ENCODE measurements at places on chromosomes 3 and 15.

DNA sequence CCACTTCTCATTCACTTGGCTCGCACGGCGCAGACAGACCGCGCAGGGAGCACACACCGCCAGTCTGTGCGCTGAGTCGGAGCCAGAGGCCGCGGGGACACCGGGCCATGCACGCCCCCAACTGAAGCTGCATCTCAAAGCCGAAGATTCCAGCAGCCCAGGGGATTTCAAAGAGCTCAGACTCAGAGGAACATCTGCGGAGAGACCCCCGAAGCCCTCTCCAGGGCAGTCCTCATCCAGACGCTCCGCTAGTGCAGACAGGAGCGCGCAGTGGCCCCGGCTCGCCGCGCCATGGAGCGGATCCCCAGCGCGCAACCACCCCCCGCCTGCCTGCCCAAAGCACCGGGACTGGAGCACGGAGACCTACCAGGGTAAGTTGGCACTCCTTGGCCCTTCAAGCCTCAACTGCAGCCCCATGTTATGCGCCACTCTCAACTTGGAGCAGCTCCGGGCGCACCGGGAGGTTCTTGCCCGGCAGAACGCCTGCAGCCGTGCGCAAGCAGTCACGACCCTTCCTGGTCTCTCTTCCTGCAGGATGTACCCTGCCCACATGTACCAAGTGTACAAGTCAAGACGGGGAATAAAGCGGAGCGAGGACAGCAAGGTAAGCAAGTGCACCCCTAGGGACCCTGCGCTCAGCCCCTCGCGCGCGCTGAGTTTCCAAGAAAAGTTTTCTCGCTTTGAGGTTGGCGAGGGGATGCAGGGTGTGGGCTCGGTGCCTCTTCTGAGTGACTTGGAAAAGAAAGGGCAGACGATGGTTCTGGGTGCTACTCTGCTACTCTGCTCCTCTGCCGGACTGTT lies at the start of gene BHLHE40:
Gene BHLHE40 (plus strand): TSS at position 10 of the 801 bp plus-strand sequence. CDS start 282 bp downstream, at position 292.
- DNase-seq = peak; percentile 37

GRCh38 chr3:160038862-160039562 lies 50.4 kb downstream of the IL12A start:
- no peak for DNase-seq

GRCh38 chr3:36201546-36201945 lies 178.8 kb upstream of the STAC start:
- no peak for DNase-seq

DNA sequence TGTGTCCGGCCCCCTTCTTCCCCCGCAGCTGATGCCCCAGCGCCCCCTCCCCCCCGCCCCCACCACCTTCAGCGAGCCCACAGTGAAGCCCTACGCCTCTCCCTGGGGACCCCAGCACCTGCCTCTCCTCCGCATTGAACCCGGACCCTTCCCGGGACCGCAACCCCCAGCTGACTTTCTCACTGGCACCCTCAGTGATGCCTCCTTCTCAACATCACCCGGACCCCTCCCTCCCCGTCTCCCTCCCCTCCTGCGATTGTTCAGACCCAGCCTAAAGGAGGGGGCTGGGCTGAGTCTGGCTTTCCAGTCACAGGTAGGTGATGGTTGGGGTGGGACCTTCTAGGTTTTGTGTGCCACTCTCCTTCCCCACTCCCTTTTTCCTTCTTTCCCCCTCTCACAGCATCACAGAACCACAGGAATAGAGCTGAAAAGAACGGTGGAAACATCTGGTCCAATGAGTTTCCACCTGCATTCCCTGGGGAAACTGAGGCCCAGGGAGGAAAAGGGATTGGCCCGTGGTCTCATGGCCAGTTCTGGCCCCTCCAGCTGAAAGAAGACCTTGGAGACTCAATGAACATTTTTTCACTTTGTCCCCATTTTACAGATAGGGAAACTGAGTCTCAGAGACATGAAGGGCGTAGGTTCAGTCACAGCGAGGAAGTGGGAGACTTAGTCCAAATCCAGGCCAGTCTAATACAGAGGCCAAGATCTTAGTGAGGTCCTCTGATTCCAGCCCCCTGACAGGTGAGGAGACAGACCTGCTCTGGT lies 828 bp downstream of the CAND2 start:
- DNase-seq = no peak

GRCh38 chr15:53979051-53979788 lies 979 bp downstream of the UNC13C start:
- DNase-seq = no peak

GRCh38 chr15:70729164-70729563 lies 34.2 kb downstream of the UACA start:
- no peak for DNase-seq

GRCh38 chr15:31322504-31322903 lies 4.1 kb upstream of the KLF13 start:
- DNase-seq = no peak

DNA sequence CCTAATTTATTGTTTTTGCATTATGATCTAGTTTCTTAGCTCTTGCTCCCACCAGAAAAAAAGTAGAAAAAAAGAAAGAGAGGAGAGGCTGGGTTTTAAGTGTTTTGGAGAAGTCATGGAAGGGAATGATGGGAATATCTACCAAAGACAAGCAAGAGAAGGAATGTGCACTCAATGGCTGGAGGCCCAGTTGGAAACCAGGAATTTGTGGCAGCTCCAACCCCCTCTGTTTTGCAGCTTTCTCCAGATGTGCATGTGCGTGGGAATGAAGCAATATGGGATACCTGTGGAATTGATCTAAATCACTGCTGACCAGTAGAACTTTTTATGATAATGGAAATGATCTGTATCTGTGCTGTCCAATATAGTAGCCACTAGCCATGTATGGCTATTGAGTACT lies 27.1 kb downstream of the EIF2AK4 start:
- DNase-seq = no peak

DNA sequence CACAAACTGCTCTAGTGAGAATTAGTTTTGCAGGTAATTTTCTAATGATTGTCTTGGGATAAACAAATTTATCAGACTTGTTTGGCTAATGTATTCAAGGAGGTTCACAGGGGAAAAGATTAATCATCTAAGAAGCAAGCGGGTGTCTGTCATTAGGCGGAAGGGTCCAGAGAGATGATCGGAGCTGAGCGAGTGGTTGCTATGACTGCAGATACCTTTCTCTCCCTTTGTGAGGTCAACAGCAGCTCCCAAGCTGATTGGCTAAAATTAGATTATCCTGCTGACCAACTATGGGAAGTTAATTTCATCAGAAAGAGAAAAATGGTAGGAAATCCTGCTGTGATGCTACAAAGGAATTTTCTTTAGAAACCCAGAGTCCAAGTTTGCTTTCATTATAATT lies 276.0 kb downstream of the SOX2 start:
- DNase-seq = no peak

- DNase-seq = no peak
Measured at GRCh38 chr15:42858540-42858939, 62.0 kb downstream of the TTBK2 start.

DNA sequence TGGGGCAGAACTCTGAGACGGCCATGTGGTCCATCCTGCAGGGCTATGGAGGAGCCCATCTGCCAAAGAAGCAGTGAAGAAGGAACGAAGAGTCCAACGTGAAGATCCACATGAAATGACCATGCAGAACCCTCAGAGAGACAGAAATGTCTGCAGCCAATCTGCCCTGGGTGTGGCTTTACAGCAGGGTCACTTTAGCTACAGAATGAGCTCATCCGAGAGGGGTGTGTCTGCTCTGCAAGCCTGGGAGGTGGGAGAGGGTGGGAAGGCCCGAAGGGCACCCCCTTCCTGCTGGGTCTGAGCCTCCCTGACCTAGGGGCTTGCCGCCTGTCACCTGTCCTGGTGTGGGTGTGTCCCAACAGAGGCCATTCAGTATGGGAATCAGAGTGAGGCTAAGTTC lies 176.3 kb downstream of the ATP10A start:
- DNase-seq = no peak

DNA sequence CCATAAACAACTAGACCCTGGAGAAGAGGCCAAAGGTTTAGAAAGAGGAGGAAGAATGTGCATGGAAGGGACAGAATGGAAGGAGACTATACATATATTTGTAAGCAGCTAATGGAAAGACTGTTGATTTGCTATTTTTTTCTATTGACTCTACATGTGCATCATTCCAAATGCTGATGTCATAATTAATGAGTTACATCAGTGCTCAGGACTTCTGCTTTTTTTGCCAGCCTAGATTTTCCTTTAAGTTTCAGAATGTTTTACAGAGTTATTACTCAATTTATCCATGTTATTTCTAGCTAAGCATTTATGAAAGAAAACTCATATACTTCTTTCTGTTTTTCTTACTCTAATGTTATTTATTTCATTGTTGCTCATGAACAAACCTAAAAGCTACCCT lies 62.6 kb upstream of the VGLL3 start:
- no peak for DNase-seq
